Forelimb muscle (tissue), 1 donor: ENCODE measurements at places on chromosomes 11 and 22. TPM values are rescaled to one million over a fixed set of nuclear protein-coding genes. Genes with fewer than 3 reads are reported as not detected.

GRCh38 chr11:97157221-97157740, 767.5 kb downstream of the JRKL start:
- DNase-seq = no peak

GRCh38 chr11:6638429-6638828, 17.2 kb downstream of the DCHS1 start:
- no peak for DNase-seq

CCDC157 gene
- 1.5 TPM for polyA plus RNA-seq

GRCh38 chr11:122756417-122756816, 81.9 kb upstream of the CRTAM start:
- no peak for DNase-seq

- DNase-seq = no peak
These were observed 15.0 kb upstream of the GNB1L start for GRCh38 chr22:19869497-19870152.

DNA sequence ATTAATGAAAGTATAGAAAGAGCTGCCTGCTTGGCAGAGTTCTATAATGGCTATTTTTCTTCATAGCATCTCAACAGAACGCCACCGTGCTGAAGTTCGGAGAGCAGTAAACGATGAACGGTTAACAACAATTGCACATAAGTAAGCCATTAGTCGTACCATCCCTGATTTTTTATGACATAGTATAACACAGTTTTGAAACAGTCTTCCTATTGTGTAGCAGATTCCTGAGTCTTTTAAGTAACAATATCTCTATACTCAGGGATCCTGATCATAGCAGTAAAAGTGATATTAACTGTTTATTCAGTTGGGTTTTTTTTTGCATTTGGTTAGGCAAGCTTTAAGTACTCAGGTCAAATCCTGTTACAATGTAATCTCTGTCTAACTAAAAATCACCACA, 8.4 kb downstream of the EMSY start:
- no peak for DNase-seq

- no peak for DNase-seq
These were observed 706 bp upstream of the SCYL1 start for GRCh38 chr11:65524014-65524740.

GRCh38 chr22:20439556-20439927, 1.9 kb upstream of the SCARF2 start:
- DNase-seq = no peak

GRCh38 chr11:120696597-120697218, 185.2 kb downstream of the GRIK4 start:
- DNase-seq = no peak

DNA sequence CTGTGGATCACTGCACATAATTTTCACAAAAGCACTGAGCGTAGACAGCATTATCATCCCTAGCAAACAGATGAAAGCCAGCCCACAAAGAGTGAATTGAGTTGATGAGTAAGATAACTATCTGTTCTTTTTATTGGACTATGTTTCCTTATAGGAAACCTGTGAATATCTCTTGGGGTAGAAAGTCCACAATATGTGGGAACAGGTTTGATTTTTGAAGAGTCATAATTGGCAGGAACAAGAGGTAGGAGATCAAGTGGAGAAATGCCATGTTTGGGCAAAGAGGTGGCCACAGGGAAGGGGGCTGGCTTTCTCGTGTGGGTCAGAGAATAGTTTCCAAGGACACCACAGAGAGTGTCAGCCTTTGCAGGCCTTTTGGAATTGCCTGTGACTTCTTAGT, 23.9 kb downstream of the OR51E2 start:
- DNase-seq = no peak

GRCh38 chr11:2263071-2263565, 7.3 kb downstream of the ASCL2 start:
- no peak for DNase-seq

OR51B4 gene
- not detected for polyA plus RNA-seq

DNA sequence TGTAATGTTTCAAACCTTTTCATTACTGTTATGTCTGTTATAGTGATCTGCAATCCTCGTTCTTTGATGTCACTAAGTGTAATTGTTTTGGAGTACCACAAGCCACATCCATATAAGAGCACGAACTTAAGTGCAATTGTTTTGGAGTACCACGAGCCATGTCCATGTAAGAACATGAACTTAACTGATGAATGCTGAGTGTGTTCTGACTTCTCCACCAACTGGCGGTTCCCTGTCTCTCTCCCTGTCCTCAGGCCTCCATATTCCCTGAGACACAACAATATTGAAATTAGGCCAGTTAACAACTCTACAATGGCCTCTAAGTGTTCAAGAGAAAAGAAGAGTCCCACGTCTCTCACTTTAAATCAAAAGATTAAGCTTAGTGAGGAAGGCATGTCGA, 23.5 kb downstream of the TESMIN start:
- DNase-seq = no peak

DNA sequence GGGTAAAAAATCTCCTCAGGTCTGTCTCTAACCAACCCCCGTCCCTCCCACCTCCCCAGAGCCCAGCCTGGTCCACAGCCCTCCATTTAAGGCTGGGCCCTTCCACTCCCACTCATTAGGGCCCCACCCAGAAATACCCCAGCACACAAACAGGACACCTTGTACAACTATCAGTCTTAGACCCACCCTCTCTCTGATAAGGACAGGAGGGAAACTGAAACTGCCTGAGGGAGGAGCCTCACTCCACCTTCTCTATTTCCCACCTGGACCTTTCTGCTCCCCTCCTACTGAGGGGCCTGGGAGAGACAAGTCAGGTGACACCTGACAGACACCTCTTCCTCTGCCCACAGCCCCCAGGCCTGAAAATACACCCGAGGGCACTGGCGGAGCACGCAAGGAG, 90.2 kb downstream of the PLEKHA7 start:
- no peak for DNase-seq

DNA sequence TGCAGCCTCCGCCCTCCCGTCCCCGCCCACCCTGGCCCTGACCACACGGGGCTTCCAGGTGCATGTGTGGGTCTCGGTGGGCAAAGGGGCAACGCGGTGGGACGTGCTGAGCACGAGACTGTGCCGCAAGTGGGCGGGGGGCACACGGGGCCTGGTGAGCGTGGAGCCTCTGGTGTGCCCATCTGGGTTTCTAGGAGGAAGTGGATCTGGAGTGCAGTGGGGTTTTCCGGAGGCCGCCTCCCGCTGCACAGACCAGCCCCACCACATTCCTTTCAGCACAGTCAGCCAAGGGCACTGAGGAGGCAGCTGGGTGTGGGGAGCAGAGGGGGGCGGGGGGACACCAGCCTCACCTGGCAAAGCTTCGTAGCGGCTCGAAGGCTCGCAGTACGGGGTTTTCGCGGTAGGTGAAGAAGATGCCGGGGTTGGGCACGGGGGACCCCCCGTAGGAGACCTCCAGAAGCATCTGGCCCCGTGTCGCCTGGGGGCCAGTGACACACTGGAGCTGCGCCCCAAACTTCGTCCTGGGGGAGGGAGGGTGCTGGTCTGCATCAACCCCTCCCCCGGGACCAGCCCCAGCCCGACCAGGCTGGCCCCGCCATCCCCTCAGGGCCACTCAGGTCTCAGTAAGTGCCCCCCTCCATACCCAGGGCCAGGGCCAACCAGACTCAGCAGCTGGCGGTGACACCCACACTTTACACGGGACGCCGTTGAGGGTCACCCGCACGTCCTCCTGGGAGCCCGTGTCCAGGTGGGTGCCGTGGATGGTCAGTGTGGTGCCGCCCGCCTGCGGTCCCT, 12.4 kb upstream of the MAPK11 start:
- DNase-seq = no peak

DNA sequence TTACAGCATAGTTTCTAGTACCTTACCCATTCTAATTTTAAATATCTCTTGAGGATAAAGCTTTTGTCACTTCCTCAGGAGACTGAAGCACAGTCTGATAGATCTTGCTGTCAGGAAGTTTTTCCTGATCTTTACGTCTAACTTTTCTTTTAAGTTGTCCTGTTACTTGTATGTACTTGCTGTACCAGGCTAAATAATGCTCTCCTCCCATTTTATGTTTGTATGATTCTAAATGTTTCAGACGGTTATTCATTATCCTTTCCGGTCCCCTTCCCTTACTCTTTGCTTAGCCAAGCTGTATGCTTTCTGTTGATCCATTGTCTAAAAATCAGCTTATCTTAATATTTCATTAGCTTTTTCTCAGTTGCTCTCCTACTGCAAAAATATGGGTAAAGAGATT, 6.0 kb downstream of the ARHGEF12 start:
- no peak for DNase-seq

DNA sequence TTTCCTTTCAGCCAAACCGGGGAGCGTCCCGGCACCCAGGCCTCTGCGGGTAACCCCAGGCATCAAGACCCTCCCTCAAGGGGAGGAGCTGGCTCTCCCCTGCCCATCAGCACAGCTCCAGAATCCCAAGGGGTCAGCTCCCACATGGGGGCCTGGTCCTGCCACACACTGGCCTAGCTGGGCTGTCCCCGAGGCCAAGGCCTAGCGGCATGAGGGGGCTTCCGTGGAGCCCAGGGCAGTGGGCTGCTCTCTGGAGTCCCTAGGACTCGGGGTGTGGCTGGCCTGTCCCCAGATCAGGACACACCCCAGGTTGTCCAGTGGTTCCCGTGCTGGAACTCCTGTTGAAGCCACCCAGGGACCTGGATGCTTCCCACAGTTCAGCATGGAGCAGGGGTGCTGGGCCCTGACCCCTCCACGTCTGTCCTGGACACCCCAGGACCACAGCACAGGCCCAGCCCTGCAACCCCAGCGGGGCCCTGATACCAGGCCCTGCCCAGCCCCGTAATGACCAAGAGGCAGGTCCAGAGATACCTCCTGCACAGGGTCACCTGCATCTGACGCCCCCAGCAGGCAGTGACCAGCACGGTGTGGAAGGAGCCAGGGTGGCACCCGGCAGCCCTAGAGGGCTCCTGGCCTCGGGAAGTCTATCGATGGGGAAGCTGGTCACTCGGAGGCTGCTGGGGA, 5.5 kb downstream of the HRAS start:
- no peak for DNase-seq

NFAM1 gene
- polyA plus RNA-seq = 0.56 TPM

BDNF gene
- 1.2 TPM for polyA plus RNA-seq
